ENCODE measurements at places on chromosomes 5 and 9.

DNA sequence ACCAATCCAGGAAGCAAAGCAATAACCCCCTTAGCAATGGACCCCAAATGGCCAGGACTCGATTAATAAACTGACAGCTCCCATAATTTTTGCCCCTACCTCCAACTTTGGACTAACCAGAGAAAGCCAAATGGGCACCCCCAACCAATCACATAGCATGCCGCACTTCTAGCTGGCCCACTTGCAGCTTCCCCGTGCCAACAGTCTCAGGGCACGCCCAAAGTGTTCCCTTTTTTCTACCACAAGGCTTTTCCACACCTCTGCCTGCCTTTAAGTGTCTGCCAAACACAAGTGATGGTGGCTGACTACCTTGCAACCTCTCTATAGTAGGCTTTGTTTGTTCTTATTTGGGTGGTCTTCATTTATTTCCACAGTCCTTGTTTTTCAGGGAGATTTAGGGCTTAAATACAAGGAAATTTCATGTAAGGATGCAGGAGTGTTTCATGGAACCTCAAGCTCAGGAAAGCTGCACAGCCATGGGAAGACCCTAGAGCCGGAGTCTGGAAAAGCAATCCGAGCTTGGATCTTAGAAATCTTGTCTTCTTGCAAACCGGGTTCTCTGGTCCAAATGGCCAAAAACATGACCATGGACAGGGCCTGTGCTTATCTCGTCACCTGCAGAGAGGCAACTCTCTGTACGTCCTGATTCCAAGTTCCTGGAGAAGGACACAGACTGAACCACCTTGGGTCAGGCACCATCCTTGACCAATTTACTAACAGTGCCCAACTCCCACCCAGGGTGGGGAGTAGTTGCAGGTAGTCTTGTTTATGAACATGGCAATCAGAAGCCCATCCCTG lies 89.2 kb downstream of the THBS4 start:
- no peak for DNase-seq

DNA sequence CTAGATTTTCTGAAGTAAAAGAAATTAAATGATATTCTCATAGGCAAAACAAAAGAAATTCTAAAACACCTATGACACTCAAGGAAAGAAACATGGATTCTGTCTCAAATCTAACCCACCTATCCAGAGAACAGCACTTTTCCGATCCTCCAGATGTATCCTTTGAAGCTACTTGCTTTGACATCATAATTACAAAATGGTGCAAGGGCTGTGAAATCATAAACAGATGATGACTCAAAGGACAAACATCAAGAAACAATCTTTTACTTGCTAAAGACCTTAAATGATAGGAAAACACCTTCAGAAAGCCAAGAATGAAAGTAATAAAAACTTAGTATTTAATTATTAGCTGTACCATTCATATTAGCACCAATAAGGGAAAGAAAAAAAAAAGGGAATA lies 202.6 kb downstream of the DENND1A start:
- no peak for DNase-seq

DNA sequence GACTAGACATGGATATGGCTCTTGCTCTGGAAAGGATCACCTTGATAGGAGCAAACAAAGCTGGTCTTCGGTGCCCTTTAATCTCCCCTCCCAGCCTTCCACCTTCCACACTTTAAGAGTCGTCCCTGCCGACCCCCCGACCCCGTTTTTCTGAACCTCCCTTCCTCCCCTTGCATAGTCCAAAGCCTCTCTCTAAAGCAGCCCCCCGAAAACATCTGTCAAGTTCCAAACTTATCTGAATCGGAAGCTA lies 423 bp upstream of the NUP214 start:
- DNase-seq, result no peak

DNA sequence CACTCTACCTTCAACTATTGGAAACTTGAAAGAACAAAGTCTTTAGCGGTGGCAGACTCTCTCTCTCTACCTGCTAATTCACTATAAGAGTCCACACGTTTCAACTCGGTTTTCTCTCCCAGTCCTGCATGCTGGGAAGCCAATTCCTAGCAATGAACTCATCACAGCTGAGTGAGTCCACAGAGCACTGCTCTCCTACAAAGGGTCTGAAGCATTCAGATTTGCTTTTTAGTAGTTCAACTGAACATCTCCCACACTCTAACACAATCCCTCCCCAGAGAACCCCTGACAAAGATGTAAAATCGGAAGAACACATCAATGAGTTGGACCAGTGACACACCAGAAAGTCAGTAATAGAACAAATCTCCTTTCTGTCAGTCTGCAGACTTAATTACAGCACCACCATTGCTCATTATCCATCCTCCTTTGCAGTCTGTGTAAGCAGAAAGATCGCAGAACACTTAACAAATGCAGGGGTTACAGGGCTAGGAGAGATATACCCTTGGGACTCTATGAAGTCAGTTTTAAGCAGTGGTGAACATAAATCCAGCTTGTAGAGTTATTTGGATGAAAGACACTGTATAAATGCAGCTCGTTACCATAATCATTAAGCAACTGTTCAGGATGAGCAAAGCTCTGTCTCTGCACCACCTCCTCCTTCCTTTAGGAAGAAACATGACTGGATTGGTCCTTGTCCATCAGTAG lies 353.4 kb upstream of the GRIA1 start:
- no peak for DNase-seq

DNA sequence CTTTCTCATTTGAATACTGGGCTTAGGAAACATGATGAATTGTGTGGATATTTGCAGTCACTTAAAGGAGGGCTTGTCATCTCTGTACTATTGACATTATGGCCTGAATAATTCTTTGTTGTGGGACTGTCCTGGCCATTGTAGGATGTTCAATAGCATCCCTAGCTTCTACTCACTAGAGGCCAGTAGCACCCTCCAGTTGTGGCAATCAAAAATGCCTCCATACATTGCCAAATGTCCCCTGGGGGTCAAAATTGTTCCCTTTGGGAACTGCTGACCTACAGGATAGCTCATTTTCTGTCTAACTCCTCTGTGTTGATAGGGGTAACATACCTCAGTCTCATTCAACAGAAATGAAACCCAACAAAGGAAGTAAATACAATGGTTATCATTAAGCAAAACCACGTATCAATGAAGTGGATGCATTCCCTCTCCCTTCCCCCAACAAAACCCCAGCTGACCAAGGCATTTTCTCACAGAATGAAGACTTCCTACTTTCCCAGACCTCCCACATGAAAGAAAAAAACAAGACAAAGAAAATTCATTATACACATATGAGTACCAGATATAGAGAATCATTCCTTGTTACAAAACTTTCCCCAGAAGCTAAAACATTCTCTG lies 18.1 kb downstream of the FYB1 start:
- DNase-seq, result no peak

DNA sequence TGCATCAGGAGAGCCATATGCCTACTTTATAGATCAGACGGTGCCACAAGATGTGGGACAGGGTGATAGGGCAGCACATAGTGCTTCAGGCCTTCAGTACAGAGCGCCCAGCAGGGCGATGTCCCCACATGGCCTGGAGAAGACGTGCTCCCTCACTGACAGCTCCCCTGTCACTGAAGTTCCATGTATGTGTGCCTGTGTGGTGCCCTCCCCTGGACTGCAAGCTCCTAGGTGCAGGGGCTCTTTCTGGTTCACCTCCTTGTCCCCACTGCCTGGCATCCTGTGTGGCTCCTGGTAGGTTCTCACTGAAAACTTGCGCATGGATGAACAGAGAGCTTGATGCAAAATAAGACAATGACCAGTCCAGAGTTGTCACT lies 233.1 kb downstream of the GADD45G start:
- DNase-seq, result no peak

GRCh38 chr5:159504857-159505304 lies 174.6 kb upstream of the IL12B start:
- no peak for DNase-seq

- DNase-seq, result peak; percentile 3
Observed at GRCh38 chr5:132009706-132010405, 1.6 kb downstream of the ACSL6 start.

DNA sequence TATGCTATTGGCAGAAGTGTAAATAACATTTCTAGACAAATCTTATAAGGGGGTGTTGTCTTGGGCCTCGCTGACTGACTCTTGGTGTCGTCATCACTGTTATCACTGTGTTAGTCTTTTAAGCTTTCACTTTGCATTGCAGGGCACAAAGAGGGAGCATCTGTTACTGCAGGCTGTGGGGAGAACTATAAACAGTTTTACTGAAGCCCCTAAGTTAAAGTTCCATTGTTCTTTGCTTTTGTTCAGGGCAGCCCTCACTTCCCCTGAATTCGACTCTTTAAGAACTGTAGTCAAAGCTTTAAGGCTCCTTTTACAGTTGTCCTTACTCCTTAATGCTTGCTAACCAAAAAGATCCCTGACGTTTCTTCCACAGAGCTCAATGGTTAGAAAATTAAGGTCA lies 605.0 kb downstream of the RAB3C start:
- DNase-seq, result no peak

GRCh38 chr5:60916646-60917045 lies 28.2 kb downstream of the ERCC8 start:
- DNase-seq, result no peak

DNA sequence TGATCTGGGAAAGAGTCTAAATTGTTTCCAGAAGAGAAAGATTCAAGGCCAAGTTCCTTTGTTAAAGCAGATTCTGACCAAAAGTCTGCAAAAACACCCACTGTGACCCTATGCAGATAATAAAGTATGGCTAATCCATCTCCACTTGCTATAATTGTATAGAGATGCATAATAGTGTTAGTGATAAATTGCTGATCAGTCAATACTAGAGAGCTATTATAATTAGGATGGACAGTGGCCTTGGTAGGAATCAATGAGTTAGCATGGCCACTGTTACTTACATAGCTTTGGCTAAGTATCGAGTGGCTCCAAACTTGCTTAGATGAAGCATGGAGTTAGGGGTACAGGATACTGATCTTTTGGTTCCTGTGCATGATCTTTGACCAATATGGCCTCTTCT lies 683.4 kb upstream of the MEF2C start:
- no peak for DNase-seq

DNA sequence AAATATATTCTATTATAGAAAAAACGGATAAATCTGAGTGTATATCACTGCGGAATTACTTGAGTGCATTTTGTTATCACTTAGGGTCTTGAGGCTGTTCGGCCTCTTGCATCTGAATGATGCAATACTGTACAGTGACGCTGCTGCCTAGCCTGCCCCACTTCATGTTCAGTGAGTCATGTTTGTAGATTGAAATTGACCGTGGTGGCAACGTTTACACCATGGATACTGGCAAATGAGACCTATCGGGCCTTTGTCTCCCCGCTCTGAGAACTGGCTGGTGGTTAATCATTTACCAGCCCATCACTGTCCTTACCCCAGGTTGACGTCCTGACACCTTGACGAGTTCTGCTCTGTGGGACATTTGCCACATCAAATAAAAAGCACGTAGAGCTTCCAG lies 510.1 kb upstream of the ADAMTS16 start:
- DNase-seq, result no peak

DNA sequence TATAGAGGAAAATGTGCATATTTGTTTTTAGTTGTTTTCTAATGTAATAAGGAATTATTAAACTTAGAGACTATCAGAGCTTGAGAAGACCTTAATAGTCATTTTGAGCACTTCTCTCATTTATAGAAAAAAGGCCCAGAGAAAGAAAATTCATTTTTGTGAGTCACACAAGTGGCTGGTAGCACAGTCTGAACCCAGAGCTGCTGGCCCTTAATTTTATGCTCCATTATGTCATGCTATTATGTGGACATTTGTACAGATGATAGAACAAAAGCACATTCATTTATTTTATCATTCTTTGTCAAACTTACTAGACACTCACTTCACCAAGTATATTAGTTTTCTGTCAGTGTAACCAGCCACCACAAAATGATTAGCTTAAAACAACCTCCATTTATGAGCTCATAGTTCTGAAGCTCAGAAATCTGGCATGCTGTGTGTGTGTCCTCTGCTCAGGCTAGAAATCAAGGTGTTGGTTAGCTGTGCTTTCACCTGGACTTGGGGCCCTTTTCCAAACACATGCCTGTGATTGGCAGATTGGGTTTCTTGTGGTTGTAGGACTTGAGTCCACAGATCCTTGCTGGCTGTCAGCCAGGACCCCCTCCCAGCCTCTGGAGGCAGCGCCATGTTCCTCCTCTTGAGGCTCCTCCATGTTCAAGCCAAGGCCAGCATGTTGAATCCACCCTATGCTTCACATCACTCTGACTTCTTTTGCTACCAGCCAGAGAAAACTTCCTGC lies 188.9 kb downstream of the ARHGAP26 start:
- no peak for DNase-seq

DNA sequence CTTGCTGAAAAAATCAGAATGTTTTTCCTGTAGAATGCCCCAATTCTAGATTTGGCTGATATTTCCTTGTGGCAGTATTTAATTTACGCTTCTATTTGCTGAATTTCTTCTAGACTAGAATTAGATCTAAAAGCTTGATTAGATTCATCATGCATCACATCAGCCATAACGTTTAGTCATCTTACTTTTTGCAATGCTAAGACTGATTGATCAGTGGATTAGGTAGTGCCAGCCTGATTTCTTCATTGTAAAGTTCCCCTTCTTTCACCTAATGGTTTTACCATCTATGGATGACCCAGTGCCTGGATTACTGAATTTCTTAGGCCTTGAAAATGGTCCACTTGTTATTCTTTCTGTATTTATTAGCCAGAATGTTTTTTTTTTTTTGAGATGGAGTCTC lies 83.9 kb downstream of the PBX3 start:
- no peak for DNase-seq

- no peak for DNase-seq
Observed at GRCh38 chr5:171520300-171521174, 101.1 kb downstream of the FGF18 start.

GRCh38 chr5:149517461-149518122 lies 33.6 kb downstream of the CSNK1A1 start:
- no peak for DNase-seq

DNA sequence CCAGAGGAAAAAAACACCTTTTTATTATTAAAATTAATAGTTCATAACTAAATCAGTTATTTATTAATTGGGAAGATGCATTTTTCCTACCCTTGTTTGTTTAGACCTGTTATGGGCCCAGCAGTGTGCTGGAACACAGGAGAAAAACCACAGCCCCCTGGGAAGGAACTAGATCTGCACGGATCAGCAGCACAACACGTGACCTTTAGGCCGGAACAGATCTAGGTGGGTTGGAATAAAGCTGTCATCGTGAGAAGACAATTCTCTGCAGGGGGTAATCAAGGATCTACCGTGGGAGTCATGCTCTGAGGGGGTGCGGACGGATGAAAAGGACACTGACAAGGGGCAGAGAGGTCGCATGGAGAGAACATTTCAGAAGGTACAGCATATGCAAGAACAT lies 95.8 kb upstream of the SPATA31C2 start:
- no peak for DNase-seq

All from activated naive CD4-positive, alpha-beta T cell treated with anti-CD3 and anti-CD28 coated beads, Interleukin-2, amount 50 U/mL, for 16 hours (primary cell).